ENCODE measurements at places on chromosomes 5 and 9.

DNA sequence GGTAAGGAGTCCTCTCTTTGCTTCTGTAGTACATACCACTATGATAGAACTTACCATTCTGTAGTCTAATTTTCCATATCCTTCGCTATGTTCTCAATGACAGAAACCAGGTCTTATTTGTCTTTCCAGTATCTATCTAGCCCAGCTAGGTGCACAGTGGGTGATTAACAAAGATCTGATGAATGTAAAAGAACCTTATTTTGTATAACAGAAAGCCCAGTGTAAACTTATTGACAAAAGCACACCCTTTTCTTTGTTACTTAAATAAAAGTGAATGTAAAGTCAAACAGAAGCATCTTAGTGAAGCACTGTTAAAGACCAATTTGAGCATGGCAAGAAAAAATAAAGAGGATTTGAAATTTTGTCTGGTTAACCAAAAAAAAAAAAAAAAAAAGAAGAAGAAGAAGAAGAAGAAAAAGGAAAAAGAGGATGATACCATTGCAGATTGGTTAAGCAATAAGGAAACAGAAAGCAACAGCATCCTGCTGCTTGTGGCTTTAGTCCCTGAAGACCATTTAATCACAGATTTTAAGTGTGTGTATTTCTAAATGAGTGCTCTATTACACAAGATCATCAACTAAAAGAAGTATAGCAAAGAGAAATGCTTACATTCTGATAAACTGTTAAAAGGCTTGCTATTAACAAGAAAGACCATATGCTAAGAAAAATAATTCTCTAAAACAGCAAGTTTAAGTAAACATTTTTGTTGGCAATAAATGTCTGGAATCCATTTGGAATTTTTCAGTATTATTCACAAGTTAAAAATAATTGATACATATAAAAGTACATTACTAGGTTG lies 21.2 kb downstream of the MEGF9 start:
- DNase-seq = no peak

GRCh38 chr5:53984971-53985370 lies 325.4 kb downstream of the ARL15 start:
- DNase-seq = no peak

DNA sequence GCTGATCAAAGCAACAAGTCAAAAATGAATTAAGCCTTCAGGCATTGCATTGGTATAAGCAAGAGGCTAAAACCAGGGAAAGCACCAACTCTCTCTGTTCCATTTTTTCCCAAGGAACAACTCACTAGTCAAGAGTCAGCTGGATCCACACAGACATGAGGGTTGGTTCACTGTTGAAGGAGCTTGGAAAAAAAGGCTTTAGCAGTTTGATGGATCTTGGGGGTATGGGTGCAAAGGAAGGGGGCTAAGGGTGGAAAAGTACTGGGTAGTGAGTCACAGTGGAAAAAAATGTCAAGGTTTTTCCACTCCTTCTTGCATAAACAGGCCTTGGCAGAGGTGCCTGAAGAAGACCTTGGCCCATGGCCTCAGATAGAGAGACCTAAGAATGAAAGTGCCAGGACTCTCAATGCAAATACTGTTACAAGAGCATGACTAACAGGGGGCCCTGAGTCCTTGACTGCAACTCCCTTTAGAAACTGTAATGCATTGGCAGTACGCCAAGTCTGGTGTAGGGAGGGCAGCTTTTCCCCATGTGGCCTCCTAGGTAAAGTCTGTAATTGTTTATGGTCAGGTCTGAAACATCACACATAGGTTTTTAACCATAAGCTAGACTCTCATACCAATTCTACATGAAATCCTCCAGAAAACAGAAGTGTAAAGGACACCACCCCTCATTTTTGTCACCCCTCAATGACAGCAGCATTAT lies 23.7 kb downstream of the ACTL7A start:
- peak; percentile 15 for DNase-seq

GRCh38 chr5:142382186-142382585 lies 57.4 kb upstream of the SPRY4 start:
- no peak for DNase-seq

- DNase-seq = no peak
These were observed 133.8 kb downstream of the SPOCK1 start for GRCh38 chr5:137365126-137365865.

DNA sequence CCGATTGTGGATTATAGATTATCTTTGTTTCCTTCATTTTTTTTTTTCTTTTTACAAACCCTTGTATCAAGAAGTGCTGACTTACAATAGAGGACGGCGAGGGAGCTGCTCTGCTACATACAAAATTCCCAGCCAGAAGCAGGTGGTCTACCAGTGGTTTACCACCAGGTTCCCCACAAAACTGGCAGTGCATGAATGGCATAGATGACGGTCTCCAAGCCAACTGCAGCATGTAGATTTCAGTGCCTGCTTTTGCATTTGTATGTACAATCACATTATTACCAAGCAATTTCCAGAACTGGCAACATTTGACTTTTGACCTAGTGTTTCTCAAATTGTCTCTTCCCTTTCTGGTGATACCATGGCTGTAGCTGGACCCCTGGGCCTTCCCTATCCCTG lies 84.0 kb downstream of the ACER2 start:
- DNase-seq = no peak

DNA sequence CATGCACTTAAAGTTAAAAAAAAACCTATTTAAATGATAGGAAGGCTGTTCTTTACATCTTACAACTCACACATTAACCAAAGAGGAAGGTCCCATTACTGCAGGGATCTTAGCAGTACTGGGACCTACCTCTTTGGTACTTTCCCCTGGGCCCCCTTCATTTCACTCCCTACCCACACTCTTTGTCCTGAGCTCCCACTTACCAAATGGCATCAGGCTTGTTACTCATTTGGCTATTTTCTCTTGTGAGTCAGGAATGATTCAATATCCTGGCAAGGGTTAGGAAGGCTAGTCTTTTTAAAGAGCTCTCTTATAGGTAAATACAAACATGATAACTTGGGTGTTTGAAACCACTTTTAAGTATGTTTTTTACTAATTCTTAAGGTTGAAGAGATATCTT lies 117.4 kb upstream of the ELL2 start:
- DNase-seq = no peak

DNA sequence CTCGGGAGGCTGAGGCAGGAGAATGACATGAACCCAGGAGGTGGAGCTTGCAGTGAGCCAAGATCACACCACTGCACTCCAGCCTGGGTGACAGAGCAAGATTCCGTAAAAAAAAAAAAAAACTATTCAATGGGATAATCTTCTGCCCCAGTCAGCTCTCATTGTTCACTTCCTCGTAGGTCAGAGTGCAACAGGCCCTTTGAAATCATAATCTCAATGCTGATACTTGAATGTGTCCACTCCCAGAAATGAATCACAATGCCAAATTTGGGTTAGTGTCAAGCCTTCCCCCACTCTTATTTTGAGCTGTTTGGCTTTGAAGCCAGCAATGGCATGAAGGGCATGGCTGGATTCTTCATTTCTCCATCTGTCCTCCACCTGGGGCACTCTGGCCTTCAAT lies 610.3 kb upstream of the KLF4 start:
- no peak for DNase-seq

GRCh38 chr9:129285979-129286772 lies 108.1 kb upstream of the IER5L start:
- DNase-seq = no peak

DNA sequence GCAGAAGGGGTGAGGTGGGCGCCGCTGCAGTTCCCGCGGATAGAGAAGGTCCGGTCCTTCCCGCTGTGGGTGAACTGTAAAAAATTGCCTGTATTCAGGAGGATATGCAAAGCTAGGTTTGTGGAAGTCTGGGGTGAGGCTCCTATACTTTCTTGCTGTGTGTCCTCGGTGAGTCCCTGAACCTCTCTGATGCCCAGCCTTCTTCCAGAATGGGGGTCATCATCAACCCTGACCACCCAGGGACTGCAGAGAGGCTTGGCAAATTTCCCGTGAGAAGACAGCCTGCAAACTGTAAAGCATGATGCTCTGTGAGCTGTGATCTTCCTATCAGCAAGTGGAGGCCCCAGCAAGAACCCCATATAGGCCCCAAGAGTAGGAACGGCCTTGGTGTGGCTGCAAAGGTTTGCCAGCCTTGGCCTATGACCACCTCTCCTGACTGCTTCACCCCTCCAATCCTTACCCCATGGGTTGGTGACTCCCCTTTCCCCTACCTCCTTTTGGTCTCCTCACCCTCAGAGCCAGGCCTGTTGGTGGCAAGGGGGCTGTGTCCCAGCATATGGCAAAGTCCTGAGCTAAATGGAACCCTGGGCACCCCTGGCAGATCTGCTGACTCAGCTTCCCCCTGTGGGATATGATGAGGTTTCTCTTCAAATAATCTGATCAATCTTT lies 760 bp downstream of the ALDH1B1 start:
- DNase-seq = no peak

DNA sequence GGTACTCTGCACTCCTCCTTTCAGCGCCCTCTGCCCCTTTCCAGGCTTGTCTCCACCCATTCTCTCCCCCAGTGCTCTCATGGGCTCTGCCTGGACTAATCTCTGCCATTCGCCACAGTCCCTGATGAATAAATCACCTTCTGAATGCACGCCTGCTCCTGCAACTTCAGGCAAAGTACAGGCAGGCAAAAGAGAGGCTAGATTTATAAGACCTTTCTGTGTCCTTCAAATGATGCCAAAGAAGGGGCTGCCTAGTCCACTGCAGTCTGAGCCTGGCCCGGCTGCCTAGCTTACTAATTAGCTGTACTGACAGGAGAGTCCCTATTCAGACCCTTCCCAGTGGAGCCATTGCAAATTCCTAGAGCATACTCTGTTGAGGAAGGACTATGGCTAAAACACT lies 7.4 kb downstream of the FGF1 start:
- DNase-seq = no peak

Data from stimulated activated effector memory CD8-positive, alpha-beta T cell treated with anti-CD3 and anti-CD28 coated beads, Interleukin-12 subunit alpha, Interleukin-12 subunit beta, amount 100 ng/mL, for 72 hours (primary cell).